SHP77 (cell line): ENCODE measurements at places on chromosomes 5 and 9.

- DNase-seq = no peak
Measured at GRCh38 chr9:91053824-91054223, 252.2 kb downstream of the SYK start.

DNA sequence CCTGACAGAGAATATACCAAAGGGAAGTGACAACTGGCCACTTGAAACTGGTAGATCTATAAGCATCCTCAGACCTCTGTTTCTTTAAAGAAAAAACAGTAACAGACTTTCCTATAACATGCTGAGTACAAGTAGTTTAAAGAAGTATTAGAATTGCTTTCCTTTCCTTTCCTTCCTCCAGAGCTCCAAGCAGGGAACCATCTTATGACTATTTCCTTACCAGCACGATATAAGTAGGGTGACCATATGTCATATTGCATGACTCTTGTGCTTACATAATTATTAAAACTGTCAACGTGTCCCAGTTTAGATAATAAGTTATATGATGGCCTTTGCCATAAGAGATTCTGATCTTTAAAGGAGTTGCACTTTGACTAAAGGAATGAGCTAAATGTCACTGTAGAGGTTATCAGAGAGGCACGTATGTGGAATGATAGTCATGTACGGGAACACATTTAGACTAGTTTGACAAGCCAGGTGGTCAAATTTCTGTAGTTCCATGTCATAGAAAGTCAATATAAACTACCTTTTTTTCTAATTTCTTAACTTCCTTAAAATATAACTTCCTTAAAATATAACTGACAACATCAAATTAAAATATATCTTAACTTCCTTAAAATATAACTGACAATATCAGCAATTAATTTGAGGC lies 212.7 kb upstream of the CD180 start:
- DNase-seq = no peak

DNA sequence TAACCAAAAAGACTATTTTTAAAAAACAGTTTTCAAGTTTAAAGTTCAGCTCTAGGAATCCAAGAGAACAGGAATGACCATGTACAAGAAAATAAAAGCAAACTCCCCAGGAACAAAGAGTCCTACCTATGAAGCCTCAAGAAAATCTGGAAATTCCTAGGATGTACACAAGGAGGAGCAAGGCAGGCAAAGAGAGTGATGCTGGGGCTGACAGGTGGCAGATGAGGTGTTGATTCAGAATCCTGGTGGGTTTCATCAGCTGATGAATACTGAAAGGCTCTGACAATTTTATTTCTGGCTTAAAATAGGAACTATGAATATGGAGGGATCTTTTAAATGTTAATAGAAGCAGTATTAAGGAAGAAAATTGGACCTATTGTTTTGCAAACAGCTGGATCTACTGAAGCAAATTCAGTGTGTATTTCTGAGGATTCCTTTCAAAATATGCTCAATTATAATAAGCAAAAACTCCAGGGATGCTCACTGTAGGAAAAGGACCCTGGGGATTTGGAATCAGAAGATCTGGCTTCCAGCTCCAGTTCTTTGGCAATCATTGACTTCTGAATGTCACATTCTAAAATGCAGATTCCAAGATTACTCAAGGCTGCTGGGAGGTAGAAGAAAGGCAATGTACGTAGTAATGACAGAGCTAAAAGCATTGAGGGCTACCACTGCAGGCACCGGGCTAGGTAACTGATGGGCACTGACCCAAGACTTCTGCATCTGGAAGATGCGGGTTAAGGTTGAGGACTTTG lies 28.0 kb upstream of the SH3RF2 start:
- DNase-seq = no peak

- no peak for DNase-seq
Measured at GRCh38 chr9:20307621-20308020, 314.7 kb downstream of the MLLT3 start.

DNA sequence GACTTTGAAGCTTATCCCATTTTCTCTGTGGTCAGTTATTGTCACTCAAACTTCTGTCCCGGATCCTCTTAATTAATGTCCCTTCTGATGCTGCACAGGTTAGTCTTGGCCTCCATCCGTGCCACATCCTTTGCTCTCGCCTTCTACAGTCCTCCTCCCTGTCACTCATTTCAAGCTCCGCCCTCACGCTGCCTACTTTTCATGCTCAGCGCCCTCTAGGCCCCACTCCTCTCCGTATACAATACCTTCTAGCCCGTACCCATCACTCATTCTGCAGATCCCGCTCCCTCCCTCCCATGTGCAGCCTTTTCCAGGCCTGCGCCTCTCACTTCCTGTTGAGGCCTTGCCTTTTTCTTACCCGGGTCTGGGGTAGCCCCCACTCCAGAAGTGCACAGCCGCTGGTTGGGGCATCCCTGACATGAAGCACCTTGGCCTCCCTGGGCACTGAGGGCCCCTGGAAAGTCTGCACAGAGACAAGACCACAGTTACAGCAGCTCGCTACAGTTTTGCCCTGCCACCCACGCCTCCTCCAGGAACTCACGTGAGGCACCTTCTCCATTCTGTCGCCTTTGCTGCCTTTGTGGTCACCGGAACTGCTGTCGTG lies 88.5 kb upstream of the SLC25A48 start:
- DNase-seq = no peak

- no peak for DNase-seq
Measured at GRCh38 chr9:108586471-108587139, 269.2 kb downstream of the ACTL7B start.

- DNase-seq = no peak
Measured at GRCh38 chr9:86500031-86500430, 145.8 kb upstream of the TUT7 start.

GRCh38 chr5:36932699-36933098 lies 56.1 kb downstream of the NIPBL start:
- no peak for DNase-seq
